ENCODE measurements at places on chromosomes 6 and 20.

- DNase-seq: no peak
These were observed 501.5 kb upstream of the FLRT3 start for GRCh38 chr20:14838663-14839628.

- DNase-seq: no peak
These were observed 29.0 kb upstream of the DEK start for GRCh38 chr6:18293076-18293904.

GRCh38 chr20:57779401-57780003 is 69.7 kb upstream of the PMEPA1 start:
- DNase-seq: no peak

DNA sequence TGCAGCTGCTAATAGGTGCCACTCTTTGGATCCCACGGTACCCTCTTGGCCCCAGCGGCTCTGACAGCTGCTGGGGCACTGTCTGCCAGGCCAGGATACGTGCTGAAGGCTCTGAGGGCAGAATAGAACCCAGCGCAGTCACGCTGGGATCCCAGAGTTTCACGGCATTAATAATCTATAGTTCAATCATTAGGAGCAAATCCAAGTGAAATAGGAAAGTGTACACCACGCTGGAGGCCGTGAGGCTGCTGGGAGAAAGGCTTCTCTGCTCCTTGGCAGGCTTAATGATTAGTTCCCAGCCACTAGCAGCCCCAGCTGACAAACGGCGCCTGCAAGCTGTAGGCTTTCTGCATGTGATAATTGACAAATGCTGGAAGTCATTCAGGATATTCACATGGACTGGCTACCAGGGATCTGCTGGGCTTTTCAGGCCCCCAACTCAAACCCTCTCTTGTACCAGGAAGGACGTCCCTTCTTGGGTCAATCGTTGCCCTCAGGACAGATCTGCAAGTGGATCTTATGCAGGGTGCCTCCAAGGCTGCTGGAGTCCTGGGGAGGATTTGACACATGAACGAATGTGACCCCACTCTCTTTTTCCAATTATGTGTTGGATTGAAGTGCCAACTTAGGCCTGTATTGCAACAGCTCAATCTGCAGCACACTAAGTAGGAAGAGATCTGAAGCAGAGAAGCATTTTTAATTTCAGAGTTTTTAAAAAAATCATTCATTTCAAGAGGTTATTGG is 50.1 kb upstream of the INSM1 start:
- no peak for DNase-seq

GRCh38 chr6:137235686-137236085 is 16.5 kb upstream of the IFNGR1 start:
- DNase-seq: no peak

- no peak for DNase-seq
These were observed 35.0 kb upstream of the PNRC1 start for GRCh38 chr6:89045576-89045975.

- DNase-seq: no peak
These were observed 73.9 kb downstream of the MRAP2 start for GRCh38 chr6:84107495-84107894.

DNA sequence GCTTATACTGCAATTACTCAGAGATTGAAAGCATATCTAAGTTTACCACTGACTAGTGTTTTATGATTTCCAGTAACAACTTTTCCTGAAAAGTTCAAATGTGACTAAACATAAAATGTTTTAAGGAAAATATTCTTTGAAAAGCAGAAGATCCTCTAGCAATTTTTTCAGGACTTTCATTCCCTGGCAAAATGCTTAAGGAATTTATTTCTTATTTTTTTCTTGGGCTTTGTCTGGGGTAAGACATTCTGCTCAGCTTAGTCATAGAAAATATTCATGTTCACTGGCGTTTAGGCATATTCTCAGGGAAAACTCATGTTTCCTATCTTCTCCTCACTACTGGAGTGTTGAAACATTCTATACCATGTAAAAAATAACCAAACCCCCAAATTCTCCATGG is 235.3 kb upstream of the CEP162 start:
- no peak for DNase-seq

GRCh38 chr6:21166754-21167153 is 426.8 kb upstream of the SOX4 start:
- DNase-seq: no peak

DNA sequence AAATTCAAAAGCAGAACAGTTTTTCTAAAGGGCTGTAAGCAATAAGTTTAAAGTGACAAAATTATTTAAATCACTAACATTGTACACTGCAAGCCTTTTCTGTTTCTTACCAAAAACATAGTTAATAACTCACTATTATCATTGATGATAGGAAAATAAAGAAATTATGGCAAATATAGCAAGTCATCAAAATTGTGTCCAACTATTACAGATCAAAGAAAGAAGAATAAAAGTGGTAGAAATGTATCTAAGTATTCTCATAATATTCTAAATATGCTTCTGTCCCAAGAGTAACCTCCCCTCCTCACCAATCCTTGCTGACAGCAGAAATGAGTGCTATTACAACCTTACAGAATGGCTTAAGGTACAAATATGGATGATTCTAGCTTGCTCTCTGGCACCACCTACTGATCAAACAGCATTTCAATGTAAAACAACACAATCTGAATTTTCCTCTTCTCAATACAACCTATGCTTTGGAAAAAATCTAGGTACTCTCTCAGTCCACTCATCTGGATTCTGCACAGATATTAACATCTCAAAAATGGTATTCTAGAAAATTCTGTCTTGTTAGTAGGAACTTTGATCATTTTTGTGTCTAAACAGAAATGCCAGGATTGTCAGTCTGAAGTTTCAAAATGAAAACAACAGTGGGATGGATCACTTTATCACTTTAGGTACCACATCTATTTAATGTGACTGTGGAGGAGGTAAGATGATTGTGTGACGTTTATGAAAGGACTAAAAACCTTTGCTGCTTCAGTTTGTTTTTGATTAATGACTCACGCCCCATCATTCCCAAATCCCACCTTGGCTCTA is 40.9 kb downstream of the ZFP64 start:
- DNase-seq: no peak

DNA sequence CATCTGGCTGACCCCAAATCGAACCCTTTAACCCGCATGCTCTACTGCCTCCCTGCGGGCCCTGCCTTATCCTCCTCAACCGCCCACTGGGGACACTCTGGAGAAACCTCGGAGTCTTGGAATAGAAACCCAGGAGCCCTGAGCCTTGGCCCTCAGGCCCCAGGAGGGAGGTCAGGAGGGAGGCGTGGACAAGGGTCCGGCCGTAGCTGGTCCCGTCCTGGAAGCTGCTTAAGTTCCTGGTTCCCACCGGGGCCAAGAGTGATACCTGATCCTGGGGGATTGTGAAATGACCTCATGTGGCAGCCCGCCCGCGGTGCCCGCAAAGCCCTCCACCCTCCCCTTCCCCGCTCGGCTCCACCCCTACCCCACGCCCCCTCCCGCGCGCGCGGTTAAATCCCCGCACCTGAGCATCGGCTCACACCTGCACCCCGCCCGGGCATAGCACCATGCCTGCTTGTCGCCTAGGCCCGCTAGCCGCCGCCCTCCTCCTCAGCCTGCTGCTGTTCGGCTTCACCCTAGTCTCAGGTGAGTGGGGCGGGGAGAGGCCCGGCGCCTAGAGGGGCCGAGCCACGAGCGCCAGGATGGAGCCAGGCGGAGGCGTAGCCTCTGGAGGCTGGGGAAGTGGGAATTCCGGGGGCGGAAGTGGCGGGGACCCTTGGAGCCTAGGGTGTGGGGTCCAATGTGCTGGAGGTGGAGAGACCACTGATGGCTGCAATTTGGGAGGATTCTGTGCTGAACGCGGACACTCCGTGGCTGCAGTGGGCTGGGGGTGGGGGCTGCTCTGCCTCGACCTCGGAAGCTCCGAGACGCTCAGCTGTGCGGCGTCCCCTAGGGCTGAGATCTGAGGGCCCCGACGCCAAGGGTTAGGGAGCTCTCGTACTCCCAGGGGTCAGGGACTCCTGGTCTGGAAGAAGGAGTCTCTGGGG is at the start of gene WFDC2:
WFDC2 (plus strand) TSS at position 418 of the 926 bp plus-strand sequence; CDS start at position 447, 29 bp downstream.
- DNase-seq: no peak

DNA sequence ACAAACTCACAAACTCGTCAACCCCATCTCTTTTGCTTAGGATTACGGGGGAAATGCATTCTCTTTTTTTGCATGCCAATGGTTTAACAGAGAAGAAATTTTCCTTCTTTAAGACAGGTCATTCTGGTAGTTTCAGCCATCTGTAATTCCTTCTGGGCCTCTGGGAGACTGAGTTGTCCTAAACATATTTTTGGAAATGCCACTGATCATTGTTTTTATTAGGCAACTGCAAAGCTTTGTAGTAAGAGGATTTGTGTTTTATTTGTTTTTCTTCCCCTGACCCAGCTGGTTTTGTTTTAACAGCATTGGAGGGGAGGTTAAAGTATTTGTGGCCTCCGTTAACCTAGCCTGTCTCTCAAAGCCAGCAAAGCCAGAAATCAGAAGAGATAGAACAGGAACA is 73.1 kb upstream of the ISM1 start:
- DNase-seq: no peak

DNA sequence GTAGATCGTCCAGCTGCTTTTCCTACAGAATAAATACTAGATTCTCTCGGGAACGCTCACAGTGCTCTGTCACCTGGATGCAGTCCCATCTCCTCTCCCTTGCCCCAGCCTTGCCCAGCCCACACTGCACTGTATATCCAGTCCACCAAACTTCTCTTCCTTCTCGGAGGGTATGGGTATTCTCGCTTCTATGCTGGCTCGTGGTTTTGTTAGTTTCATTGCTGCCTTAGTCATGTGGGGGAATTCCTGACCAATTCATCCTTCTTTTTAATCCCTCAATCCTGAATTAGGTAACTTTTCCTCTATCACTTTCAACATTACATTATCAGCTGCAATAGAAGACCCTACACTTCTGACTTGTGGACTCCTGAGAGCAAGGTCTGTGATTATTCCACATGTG is 252.4 kb downstream of the GMDS start:
- DNase-seq: no peak

- no peak for DNase-seq
These were observed 115.2 kb upstream of the SCGN start for GRCh38 chr6:25536781-25537180.

DNA sequence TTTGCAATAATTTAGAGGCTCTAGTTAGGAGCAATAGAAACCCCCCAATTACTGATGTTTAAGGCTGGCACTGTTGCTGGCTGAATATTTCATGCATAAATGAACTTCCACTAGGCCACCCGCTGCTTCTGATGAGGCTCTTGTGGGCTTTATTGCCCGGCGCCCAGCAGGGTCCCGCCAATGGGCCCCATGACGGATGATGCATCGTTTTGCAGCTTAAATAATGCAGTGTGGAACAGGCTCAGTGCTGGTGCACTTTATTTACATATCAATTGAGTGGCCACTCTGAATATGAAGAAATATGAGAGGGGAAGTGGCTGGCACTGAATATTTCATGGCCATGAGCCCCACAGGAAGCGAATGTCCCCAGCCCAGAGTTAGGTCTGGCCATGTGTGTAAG is 155.3 kb upstream of the MAFB start:
- DNase-seq: no peak

DNA sequence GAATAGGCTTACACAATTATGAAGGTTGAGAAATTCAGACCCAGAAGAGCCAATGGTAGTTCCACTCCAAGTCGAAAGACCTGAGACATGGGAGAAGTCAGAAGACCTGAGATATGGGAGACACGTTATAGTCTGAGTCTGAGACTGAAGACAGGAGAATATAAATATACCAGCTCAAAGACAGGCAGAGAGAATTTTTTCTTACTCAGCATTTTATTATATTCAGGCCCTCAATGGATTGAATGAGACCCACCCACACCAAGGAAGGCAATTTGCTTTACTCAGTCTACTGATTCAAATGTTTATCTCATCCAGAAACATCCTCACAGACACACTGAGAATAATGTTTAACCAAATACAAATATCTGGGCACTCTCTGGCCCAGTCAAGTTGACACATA is 693.5 kb downstream of the HDGFL1 start:
- no peak for DNase-seq

- DNase-seq: no peak
These were observed 43.2 kb downstream of the TMEM242 start for GRCh38 chr6:157280157-157280556.

GRCh38 chr6:55601120-55601519 is 22.1 kb upstream of the HMGCLL1 start:
- DNase-seq: no peak

DNA sequence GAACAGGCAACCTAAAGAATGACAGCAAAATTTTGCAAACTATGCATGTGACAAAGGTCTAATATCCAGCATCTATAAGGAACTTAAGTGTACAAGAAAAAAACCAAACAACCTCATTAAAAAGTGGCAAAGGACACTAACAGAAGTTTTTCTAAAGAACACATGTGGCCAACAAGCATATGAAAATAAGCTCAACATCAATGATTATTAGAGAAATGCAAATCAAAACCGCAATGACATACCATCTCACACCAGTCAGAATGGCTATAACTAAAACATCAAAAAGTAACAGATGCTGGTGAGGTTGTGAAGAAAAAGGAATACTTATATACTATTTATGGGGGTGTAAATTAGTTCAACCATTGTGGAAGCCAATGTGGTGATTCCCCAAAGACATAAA is 5.5 kb downstream of the RFPL4B start:
- DNase-seq: no peak

GRCh38 chr6:60643870-60644269 is 1642.2 kb downstream of the KHDRBS2 start:
- DNase-seq: no peak

DNA sequence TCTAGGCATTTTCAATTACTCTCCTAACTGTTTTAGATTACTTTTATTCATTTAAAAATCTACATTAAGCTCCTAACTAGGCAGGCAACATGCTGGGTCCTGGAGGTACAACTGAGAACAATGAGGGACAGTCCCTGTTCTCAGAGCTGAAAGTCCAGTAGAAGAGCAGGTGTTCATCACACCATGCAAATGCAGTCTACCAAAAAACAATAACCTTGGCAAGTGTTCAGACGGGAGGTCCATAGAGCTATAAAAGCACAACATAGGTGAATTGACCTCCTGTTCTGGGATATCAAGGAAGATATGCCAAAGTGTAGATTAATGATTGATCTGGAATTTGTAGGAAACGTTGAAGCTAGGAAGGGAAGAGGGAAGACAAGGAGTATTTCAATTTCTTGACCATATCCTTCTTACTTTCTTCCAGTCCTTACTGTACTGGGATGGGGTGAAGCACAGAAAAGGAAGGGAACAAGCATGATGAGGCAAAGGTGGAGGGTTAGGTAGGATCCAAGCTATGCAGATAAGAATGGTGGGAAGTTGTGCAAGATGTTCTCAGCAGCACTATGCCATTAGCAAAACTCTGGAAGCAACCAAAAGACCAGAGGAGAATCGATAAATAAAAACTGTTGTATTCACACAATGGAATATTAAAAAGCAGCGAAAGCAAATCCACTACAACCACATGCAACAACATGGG is 485.7 kb upstream of the JARID2 start:
- DNase-seq: no peak

DNA sequence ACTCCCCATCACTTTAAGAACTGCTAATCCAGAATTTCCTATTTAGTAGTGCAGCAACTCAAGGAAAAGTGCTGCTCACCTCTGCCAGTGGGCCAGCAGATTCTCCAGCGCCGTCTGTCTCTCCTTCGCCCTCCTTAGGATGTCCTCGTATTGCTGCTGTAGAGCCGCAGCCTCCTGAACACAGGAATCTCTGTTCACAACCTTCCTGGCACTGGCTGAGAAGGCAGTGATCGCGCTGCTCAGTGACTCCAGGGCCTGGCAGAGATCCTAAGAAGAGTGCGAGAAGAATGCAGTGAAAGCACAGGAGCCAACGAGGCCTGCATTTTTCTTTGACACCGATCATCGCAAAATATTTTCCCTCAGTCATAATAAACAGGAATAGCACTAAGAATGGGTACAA is 209.0 kb downstream of the SYNE1 start:
- DNase-seq: no peak

- DNase-seq: no peak
These were observed 3.4 kb upstream of the SRC start for GRCh38 chr20:37342231-37343177.

- no peak for DNase-seq
These were observed 13.4 kb upstream of the BTN3A2 start for GRCh38 chr6:26351544-26351953.

Data from activated CD4-positive, alpha-beta T cell treated with anti-CD3 and anti-CD28 coated beads, Interleukin-2, amount 50 U/mL, for 4 hours (primary cell).